ENCODE measurements at places on chromosomes 2 and 18.

DNA sequence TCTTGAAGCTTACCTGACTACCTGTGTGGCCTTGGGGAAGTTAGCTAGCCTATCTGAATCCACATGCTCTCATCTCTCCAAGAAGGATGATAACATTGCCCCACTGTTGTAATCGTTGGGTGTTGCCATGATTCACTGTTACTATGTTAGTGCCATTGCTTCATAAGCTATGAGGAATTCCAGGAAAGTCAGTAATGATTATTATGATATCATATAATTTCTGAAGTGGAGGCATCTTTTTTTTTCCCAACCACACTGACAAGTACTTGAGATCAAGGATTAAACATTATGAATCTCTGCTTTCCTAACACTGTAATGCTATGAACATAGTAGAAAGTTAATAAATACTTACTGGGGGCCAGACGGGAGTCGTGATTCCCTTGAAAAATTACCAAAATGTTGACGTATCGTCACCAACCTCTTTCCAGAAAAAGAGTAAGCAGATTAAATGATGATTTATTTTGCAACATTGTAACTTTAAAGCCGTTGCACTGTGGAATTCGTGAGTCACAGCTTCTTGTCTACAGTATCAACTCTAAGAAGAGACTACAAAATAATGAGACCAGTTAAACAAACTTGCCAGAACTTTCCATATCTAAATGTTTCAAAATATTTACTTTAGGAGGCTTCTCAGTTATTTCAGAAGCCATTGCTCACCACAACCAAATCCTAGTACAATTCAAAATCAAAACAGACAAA, 459.9 kb downstream of the PIK3C3 start:
- no peak for DNase-seq

- no peak for DNase-seq
These were observed 69.9 kb downstream of the XRCC5 start for GRCh38 chr2:216179015-216179414.

DNA sequence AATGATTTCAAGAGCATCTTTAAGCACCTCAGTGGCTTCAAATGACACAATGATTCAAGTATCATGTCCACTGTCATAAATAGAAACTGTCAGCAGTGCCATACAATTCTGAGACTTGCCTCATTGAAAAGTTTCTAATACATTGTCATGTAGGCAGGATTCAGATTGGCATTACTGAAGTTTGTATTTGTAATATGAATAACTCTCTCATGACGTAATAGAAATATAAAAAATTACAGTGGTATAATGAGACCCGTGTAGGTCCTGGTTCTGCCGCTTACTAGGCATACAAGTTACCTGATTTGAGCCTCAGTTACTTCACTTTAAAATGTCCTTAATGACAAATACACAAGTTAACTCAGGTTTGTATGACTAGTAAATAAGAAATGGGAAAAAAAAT, 1536.2 kb upstream of the NXPH2 start:
- no peak for DNase-seq

- DNase-seq = no peak
These were observed 446 bp downstream of the COPS9 start for GRCh38 chr2:240135706-240136012.

DNA sequence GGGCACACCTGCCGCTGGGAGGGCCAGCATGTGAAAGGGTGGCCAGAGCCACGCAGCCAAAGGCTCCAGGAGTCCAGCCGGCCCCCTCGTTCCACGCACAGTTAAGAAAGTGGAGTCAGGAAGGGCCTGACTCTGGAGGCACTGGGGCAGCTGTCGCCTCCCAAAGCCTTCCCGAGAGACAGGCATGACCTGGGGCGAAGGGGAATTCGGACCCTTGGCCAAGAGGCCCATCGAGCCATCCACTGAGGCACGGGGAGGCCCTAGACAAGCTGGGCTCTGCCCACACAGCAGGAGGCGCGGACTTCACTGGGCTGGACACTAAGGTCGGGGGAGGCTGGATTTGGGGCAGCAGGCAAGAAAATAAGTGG, 38.5 kb upstream of the SNED1 start:
- DNase-seq = no peak

DNA sequence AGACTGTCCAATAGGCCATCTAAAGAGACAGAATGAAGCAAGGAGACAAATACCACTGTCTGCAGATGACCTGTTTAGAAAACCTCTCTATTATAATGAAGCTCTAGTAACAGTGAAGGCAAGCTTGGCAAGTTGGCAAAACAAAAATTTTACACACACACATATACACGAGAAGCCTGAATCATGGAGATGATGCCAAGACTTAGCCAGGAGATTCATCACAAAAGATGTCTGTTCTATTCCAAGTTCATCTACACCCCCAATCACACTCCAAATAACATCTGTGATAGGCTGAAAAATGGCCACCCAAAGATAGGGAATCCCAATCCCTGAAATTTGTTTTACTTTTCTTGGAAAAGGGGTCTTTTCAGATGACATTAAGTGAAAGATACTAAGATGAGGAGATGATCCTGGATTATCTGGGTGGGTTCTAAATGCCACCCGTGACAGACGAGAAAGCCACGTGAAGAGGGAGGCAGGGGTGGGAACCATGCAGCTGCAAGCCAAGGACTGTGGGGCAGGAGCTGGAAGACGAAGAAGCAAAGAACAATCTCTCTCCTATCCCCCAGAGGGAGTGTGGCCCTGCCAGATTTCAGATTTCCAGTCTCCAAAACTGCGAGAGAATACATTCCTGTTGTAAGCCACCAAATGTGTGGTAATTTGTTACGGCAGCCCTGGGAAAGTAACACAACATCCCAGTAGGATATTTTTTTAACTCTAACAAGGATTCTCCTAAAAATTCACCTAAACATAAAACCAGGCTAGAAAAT, 20.0 kb downstream of the HDLBP start:
- no peak for DNase-seq

- DNase-seq = peak; percentile 46
These were observed 24.6 kb downstream of the KIF1A start for GRCh38 chr2:240795454-240795853.

DNA sequence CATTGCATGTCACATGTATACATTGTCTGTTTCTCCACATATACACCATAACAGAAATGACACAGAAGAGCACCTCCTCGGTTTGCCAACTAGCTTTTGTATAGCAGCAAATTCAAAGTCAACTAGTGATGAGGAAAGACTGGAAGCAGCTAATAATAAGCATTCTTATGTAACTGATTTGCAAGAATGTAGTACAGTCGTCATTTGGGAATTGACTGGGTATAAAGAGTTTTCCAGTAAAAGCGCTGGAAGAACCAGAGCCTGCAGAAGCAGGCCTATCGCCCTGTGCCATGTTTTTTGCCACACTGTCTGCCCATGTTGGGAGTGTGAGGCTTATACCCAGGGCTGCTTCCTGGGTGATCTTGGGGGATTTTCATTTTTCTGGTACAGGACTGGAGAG, 310.6 kb downstream of the GBX2 start:
- DNase-seq = no peak

GRCh38 chr18:31042084-31042405, 497 bp downstream of the DSC3 start:
- no peak for DNase-seq

DNA sequence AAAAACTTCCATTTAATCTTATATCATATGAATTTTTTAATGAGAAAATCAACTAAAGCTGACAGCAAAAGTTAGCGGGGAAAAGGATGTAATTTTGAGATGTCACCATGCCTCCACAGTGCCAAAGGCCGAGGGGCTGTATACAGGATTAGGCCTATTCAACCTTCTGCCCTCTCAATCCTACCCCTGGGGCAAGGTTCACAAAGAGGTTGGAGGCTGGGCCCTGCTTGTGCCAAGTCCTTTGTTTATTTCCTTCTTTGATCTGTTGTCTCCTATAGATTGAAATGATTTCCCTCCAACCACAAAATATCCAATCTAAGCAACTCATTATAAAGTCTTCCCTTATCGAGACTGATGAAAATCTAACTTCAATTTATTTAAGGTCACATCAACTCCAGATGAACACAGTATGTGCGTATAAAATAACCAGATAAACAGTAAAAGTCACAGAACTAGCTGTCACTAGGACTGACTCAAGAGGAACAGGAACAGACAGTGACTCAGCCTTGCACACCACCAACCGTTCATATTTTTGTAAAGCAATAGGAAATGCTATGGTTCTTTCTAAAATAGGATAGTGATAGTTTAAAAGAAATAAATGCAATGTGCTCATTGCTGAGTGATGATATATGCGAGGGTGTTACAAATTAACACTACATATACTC, 95.8 kb downstream of the SLC25A12 start:
- DNase-seq = no peak

GRCh38 chr2:127255146-127255545, 35.0 kb upstream of the CYP27C1 start:
- DNase-seq = no peak

DNA sequence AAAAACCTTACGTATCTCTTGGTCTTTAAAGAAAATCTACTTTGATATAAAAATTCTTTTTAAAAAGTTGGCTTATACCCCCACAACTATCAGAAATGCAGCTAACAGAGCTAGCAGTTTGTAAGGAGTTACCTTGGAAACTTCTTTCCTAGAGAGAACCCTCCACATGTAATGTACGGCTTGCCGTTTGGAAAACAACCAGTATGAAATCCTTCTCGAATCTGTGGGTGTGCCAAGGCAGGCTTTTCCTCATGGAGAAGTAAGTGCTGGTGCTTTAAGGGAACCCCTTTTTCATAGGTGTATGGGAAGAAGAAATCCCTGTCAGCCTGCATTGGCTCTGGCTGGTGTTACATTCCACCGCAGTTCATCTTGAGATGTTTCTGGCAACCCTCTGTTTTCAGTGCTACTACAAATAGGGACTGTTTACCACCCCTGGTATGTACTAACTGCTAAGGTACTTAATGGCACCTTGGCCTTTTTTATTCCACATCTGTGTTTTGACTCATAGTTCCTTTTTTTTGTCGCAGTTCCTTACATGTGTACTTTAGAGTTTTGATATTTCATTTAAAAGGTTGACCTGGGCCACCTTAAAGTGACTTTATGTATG, 248.4 kb downstream of the FHOD3 start:
- no peak for DNase-seq

DNA sequence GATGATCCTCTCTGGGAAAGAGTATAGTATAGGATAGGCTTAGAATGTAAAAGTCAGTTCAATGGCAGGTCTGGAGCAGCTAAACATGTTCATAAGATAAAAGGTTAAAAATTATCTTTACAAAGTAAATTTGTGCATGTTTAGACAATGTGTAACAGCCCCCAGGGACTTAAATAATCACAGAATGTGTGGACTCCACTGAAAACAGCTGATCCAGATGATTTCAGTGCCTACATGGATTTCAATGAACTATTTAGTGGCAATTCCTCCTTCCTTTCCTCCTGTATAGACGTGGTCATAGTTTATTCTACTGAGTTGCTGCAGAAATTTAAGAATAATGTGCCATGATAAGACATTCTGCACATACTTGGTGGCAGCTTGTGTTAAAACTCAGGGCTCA, 42.9 kb downstream of the ARHGEF33 start:
- no peak for DNase-seq

DNA sequence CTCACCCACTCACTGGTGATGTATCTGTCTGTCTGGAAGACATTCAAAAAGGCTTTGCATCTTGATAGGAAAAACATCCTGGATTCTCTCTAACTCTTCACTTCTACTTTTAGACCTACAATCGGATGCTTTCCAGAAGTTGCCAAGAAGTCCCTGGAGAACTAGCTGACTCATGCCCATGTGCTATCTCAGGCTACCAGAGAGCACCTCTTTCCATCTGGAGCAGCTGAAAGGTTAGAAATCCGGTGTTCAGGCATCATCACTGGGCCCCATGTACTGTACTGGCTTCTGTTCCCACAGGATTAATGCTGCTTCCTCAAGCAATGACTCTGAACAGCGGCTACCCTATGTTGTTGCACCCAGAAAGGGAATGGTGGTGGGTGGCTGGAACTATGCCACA, 259.0 kb downstream of the NBAS start:
- no peak for DNase-seq

DNA sequence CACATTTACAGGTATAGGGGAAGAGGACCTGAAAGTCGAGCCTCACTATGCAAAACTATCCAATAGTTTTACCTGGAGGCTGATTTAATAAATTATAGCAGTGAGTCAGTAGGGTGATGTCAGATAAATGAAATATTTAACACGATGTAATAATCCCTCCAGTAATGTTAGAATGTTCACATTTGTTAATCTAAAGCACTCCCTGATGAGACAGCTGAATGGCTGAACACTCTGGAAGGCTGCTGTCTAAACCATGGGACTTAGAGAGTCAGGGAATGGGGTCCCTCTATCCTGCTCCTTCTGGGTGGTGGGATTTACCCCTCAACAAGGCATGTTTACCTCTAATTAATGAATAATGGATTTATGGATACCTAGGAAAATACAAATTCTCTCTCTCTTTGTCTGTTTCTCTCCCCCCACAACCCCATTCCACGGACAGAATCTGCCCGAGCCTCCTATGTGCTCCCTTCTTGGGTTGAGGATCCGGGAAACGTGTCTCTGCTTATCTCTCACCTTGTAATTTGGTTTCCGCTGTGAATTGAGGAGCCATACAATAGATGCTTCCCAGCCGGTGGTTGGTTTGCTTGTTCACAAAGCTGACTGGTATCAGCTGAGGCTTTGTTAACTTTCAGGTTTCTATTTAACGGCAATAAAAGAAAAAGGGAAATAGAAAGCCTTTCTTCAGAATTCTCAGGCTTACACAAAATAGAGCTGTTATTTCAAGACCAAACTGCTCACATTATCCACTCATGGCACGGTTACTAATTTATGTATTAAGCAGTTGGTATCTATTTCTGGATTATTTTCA, 25.9 kb downstream of the LRRC30 start:
- no peak for DNase-seq

DNA sequence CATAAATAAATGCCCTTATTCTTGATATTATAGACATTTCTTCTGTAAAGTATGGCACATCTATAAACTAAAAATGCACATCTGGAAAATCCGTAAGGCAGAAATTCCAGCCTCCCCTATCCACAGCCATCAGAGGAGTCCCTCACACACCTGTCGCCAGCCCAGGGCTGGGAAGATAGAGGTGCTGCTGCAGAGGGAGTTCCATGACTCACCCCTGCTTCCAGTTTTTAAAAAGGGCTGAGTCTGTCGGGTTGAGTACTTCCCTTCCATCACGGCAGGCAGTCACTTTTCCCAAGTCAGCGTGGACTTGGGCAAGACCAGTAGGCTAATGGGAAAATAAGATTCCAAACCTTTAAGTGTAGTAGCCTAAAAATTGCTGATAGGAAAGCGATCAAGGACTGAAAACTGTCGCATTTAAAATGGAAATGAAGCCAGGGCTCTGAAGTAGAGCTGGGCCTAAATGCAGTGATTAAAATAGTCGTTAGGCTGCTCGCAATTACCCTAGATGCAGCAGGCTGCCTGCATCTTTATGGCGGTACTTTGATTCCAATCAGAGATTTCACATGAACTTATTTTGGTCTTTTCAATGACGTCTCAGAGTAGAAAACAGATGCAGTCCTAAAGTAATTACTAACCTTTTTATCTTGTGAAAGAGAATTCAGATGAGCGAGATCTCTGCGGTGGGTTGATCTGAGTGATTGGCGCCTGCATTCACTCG, 280.5 kb downstream of the AGAP1 start:
- no peak for DNase-seq

Measured in upper lobe of right lung (tissue), 1 donor.